ENCODE measurements at places on chromosomes 2 and 18.

- no peak for DNase-seq
Measured at GRCh38 chr2:240189686-240190085, 49.2 kb upstream of the OTOS start.

- DNase-seq: no peak
Measured at GRCh38 chr2:130372833-130373807, 17.3 kb downstream of the PTPN18 start.

DNA sequence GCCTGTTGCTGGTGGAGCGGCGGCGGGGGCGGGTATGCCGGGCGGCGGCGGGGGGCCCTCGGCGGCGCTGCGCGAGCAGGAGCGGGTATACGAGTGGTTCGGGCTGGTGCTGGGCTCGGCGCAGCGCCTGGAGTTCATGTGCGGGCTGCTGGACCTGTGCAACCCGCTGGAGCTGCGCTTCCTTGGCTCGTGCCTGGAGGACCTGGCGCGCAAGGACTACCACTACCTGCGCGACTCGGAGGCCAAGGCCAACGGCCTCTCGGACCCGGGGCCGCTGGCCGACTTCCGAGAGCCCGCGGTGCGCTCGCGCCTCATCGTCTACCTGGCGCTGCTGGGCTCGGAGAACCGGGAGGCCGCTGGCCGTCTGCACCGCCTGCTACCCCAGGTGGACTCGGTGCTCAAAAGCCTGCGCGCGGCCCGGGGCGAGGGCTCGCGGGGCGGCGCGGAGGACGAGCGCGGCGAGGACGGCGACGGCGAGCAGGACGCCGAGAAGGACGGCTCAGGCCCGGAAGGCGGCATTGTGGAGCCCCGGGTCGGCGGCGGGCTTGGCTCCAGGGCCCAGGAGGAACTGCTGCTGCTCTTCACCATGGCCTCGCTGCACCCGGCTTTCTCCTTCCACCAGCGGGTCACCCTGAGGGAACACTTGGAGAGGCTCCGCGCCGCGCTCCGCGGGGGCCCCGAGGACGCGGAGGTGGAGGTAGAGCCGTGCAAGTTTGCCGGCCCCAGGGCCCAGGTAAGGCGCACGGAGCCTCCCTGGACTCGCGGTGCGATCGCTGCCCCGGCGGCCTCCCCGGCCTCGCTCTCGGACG is 1.0 kb downstream of the ZCCHC2 start:
- no peak for DNase-seq

DNA sequence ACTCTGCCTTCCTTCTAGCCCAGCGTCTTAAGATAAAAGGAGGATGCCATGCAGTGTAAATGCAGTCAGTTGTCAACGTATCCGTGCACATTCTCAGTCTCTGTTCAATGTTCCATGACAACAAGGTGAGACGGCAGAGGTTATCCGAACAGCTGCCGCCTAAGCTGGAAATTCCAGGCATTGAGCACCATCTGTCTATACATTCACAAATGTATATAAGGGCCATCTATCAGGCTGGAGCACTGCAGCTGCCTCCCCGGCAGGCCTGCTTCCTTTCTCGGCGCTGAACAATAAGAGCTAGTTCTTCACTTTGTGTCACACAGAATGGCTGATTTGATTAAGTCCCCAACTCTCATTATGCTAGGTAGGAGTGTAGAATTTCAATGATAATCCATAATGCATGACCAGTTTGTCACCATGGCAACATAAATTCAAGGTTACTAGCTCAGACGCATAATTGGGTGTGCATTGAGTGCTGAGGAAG is 282.2 kb upstream of the SOX11 start:
- no peak for DNase-seq

DNA sequence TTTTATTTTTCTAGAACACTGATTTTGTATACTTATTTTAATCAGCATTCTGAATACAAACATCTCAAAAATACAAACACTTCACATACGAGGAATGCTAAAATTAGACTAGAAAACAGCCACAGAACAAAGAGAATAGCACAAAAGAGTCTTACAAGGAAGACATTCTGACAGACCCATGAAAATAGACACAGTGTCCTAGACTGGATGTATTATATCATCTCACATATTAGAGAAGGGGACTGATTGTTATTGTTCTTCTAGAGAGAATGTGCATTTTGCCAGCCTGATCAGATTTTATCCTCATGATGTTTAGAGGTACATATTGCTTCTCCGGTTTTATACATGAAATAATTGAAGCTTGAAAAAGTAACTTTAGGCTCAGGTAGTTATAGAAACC is 357.9 kb downstream of the DPP10 start:
- DNase-seq: no peak

GRCh38 chr2:236085647-236086046 is 82.5 kb downstream of the GBX2 start:
- no peak for DNase-seq

DNA sequence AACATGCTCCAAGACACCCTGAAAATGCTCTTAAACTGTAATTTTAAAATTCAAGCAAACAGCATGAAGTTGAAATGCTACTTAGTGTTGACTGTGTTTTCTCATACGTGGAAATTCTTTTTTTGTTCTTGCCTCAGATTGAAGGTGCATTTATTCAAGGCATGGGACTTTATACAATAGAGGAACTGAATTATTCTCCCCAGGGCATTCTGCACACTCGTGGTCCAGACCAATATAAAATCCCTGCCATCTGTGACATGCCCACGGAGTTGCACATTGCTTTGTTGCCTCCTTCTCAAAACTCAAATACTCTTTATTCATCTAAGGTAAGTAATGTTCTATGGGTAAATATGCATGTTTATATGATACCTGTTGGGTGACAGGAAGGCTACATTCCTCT is 82.7 kb downstream of the AOX1 start:
- no peak for DNase-seq

- no peak for DNase-seq
Measured at GRCh38 chr2:172259827-172260226, 157.1 kb upstream of the DLX2 start.

DNA sequence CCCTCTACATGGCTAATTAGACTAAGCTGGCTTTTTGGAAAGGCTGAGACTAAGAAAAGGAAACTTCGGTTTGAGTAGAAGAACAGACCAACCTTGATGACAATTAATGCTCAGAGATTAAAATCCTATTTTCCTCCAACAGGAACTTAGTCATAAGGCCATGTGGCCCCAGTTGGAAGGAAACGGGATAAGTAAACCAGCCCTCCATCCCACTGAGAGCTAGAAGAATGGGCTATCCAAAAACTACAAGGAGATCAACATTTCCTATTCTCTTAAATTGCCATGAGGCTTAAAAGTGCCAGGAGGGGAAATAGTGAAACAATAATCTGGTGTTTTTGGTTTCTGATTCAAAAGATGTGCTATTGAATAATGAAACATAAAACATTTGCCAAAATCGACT is 216.6 kb downstream of the PAX3 start:
- DNase-seq: no peak

GRCh38 chr2:106882673-106883072 is 3.3 kb downstream of the ST6GAL2 start:
- no peak for DNase-seq
